ENCODE measurements at places on chromosomes 12 and 14.

GRCh38 chr14:24155100-24155499, 6.0 kb upstream of the IRF9 start:
- no peak for DNase-seq

GRCh38 chr12:47650469-47650868, 55.4 kb downstream of the RPAP3 start:
- DNase-seq = no peak

DNA sequence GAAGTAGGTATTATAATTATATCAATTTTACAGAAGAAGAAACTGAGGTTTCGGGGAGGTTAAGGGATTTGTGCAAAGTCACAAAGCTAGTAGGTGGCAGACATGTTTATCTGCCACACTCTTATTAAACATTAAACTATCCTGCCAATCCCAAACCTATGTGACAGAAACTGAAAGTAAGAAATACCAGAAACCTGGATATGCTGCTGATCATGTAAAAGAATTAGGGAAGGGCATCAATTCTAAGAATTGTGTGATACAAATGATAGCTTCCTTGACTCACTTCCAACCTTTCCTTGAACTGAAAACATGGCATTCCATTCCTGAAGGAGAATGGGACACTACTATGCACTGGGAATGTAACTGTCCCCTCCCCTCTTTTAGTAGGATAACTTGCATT, 16.9 kb downstream of the TAOK3 start:
- DNase-seq = no peak

GRCh38 chr14:103031566-103031911, 25.8 kb downstream of the CDC42BPB start:
- no peak for DNase-seq

DNA sequence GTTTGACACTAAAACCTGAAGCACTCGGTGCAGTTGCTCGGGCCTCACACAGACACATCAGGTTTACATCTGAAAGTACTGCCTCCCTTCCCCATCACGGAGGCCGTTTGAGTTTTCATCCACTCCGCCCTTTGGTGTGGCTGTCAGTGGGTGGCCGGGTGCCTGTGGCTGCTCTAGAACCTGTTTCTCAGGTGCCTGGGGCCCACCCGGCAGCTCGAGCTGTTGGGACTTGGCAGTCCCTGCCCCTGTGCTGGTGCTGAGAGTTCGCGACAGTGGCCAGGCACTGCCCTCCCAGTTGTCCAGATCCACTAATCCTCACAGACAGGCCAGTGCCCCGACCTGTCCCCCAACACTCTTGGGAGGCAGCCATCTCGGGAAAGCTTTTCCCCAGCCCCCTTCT, 22.4 kb downstream of the XRCC3 start:
- DNase-seq = no peak

Data from ELF-1 (cell line).